ENCODE measurements at places on chromosomes 13 and 19. TPM values are rescaled to one million over a fixed set of nuclear protein-coding genes. Genes with fewer than 3 reads are reported as not detected.

The ZNF829 gene
- polyA plus RNA-seq, result 4.5 TPM

The PEG3 gene
- 78.4 TPM for polyA plus RNA-seq

The TTC9B gene
- 14.9 TPM for polyA plus RNA-seq

The FUT1 gene
- polyA plus RNA-seq, result not detected

The CRX gene
- not detected for polyA plus RNA-seq

The FFAR3 gene
- polyA plus RNA-seq, result not detected

Measured in Purkinje cell (primary cell).